ENCODE measurements at places on chromosomes 11 and 22.
A peak's percentile ranks its signal among the peaks of the same experiment; 100 is the strongest.

DNA sequence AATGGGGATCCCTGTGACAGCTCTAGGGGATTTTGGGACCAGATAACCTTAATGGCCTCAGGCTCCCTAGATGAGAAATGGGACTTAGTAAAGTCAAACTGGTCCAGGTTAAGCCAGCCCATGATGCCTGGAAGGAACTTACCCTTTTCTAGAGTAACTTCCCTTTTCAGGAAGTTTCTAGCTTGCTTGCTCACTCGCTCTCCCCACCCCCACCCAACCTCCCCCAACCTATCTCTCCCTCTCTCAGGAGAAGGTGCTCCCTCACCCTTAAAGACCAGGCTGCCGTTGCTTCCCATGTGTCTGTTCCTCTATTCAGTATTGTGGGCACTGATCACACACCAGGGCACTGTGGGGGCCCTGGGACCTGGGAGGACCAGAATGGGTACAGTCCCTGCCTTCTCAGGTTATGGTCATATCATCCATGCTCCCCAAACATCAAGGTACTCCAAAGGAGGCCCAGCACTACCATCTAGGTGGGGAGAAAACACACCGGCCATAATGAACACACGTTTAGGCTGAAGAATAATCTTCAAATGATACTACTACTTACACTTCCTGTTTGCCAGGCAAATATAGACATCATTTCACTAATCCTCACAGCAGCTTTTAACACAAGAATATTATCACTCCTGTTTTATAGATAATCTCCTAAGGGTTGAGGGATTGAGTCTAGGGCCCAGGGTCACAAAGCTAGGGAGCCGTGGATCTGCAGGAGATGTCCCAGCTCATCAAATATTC, 18.2 kb downstream of the KCNQ1OT1 start:
- DNase-seq = no peak

- peak; percentile 51 for DNase-seq
Observed at GRCh38 chr11:119729951-119730613, 1.1 kb upstream of the NECTIN1 start.

DNA sequence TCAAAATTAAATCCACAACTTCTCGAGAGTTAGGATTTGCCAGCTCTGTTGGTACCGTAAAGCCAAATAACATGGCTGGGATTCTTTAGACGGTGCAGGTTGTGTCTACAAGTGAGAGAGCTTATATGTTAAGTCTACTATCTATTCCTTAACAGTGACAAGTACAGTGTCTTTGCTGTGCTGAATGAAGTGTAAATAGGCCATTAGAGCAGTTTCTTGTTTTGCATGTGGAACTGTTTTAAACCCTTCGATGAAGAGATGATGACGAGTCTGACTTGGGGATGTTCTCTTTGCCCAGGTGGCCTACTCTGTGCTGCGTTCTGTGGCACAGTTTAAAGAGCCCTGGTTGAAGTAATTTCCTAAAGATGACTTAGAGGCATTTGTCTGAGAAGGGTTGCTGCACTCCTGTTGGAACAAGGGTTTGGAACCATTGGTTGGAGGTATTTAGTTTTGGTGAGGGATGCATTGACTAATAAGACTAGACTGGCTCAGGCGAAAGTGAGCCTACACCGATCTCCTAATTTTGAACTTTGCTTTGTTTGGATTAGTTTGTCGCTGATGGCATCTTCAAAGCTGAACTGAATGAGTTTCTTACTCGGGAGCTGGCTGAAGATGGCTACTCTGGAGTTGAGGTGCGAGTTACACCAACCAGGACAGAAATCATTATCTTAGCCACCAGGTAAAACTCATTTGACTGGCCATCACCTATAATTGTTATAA, 988 bp downstream of the RPS3 start:
- no peak for DNase-seq

DNA sequence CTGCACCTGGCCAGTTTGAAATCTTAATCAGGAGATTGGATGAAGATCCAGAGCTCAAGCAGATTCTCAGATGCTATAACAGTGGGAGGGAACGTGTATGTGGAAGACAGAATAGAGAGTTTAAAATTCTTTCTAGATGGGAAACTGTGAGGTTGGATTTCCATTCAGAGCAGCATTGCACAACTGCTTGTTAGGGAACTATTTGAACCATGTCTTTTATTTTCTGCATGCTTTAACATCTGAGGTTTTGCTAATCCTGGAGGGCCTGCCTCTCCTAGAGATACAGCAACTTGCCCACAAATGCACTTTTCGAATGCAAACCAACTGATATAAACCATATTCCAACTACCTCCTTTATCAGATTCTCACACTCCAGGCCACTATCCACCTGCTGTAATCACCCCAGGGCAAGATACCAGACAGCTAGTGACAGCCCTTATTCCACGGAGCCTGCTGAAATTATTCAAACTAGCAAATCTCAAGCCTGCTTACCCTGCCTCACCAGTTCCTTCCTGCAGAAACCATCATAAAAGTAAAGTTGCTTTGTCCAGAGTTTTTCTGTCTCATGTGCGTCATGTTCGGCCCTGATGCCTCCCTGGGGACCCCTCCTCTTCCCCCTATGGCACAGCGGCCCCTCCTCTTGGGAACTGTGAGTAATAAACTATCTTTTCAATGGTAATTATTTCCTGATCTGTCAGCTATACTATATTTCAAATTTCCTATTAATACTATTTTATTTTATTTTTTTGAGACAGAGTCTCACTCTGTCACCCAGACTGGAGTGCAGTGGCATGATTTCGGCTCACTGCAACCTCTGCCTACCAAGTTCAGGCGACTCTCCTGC, 18.4 kb upstream of the SEC14L4 start:
- no peak for DNase-seq

DNA sequence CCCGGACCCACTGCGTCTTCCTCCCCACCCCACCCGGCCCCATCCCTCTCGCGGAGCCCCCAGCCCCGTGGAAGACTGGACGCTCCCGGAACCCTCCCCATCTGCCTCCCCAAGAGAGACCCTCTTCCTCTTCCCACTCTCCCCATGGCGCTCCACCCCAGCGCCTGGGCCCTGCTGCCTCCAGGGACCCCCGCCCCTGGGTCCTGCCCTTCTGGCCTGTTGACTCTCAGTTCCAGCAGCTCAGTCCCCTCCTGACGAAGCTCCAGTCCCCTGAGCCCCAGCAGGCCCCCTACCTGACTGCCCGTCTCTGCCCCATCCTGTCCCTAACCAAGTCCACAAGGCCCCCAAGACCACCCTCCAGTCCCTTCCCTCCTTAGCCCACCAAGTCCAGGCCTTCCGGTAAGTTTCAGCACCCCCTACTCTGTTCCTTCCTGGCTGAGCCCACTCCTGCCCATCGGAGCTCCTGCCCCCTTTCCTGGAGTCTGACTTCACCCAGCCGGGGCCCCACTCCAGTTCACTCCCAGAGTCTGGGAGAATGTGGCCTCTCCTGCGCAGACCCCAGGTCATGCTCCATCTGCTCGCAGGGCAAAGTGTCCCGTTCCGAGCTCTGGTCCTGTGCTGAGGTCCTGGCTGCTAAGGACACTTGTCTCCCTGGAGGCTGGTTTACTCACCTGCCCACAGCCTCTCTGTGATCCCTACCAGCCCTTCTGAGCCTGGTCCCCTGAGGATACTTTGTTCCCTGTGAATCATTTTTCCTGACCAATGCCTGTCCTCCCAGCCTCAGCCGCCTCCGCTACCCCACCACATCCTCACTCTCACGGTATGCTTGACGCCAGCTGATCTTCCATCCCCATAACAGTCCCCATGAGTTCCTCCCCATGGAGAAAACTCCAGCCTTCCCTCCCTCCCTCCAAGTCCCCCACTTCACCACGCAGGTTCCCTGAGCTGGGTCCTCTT, 722 bp downstream of the IFITM10 start:
- DNase-seq = peak; percentile 41

- DNase-seq = no peak
Observed at GRCh38 chr11:111306321-111306720, 8.0 kb downstream of the POU2AF3 start.

DNA sequence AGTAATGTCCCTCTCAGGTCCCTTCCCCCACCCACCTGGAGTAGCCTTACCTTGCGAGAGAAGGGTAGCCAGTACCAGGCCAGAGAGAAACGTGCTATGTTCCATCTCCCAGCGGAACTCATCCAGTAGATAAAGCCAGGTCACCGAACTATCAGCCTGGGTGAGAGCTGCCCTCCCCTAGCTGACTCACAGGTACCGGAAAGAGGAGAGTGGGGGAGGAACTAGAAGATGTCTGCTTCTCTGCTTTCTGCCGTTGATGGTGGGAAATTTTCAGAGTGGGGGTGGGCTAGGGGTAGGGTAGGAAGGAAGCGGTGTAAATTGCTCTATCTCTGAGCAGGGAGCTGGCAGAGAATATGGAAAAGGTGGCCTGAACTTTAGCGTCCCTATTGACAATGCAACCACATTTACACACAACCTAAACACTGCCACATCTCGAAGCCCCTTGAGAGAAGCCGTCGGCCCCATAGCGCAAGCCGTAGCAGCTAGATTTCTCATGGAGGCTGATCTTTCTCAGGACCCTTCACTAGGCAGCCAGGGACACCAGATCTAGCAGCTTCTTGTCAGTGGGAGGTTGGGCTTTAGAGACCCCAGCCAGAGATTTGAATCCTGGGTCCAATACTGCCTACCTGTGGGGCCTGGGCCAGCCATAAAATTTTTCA, at the start of gene CD3D:
TSS of gene CD3D (minus strand) at position 203 of the 659 bp plus-strand sequence. CDS start at position 105, 98 bp downstream.
- no peak for DNase-seq

GRCh38 chr11:24755260-24755839, 258.5 kb downstream of the LUZP2 start:
- no peak for DNase-seq

DNA sequence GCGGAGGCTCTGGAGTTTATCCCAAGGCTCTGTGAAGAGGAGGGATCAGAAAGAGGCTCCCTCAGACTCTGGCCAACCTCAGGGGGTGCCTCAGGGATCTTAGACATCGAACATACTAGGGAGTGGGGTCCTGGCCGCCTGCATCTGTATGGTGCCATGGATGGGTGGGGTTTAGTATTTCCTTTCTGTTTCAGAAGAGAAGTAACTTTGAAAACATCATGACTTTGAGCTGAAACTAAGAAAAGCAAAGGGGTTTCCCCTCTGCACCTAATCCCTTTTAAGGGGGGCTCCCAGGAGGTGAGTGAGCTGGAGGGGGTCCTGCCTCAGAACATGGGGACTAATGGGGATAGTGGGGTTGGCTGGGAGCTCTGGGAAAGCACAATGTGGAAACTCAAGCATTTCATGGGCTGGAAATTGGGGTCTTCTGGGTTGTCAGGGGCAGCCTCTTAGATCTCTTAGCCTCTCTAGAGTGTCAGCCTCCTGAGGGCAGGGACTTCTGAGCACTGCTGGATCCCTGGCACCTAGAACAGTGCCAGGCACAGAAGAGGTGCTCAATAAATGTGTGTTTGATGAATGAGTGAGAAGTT, 11.8 kb upstream of the SSTR3 start:
- DNase-seq = no peak

DNA sequence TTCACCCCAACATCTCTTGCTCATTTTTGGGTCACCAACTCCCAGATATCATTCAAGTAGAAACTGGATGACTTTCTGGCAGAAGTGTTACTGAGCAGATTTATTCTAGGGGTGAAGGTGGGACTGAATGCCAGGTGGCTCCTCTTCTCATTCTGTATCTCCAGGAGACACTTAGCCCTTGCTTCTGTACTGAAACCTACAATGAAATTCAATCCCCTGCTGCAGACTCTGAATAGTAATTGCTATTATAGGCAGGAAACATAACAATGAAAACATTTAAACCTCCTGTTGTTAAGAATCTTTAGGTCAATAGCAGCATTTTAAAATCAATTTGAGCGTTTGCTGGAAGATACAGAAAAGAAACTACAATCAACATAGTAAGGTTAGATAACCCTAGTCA, 879.4 kb upstream of the TENM4 start:
- no peak for DNase-seq

GRCh38 chr11:117838901-117839300, 14.4 kb upstream of the FXYD2 start:
- no peak for DNase-seq

DNA sequence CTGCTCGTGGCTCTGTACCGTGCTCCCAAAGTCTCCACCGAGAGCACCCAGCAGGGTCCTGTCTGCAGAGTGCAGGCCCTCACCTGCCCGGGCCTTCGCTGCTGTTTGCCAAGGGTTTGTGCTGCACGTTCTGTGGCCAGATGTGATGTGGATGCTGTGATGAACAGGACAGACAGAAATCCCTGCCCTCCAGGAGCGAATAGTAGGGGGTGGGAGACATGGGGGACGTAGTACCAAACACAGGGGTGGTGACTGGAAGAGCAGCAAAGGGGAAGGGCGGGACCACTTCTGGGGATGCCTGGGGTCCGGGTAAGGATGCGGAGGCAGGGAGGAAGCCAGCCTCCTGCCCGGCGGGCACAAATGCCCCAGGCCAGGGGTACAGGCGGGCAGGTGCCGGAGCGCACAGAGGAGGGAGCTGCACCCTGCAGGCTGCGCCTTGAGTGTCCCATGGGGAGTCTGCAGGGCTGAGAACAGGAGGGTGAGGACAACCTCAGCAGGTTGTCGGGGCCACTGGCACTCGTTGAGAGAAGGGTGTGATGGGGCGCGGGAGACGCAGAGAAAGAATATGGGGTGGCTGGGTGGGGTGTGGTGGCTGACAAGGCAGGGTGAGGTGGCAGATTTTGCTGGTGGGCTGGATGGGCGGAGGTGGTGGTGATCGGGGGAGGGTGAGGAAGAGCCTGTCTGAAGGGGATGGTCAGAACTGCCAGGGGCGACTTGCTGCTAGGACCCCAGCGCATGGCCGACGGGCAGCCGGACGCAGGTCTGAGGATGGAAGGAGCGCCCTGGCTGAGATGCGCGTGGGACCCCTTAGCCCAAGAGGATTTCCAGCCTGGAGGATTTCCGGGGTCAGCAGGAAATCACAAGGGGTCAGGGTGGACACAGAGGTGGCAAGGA, 16.3 kb upstream of the CTSD start:
- no peak for DNase-seq

- DNase-seq = no peak
Observed at GRCh38 chr11:131195661-131196517, 174.5 kb upstream of the NTM start.

- peak; percentile 77 for DNase-seq
Observed at GRCh38 chr22:20807315-20807752, 33.4 kb downstream of the SERPIND1 start.

DNA sequence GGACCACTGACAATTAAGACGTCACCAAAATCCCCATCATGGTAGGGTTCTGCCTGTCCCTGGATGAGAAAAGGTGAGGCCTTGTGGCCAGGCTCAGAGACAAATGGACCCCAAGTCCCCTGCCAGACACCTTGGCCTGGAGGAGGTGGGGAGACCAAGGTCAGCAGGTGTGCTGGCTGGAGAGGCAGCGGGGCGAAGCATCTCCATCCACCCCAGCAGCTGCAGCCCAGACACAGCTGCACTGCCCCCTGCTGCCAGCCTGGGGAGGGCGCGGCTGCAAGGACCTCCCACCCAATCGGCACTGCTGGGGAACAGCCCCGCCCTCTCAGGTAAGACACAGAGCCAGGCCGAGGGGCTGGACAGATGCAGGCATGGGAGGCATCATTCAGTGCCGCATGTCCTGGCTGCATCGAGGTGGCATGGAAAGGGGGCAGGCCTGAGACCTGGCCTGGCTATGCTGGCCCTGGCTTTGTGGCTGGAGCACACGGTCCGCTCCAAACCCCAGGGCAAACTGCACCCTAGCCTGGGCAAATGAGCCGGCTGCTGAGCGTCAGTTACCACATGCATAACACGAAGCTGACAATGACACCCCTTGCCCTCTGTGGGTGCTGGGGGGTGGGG, 12.2 kb upstream of the MFNG start:
- DNase-seq = no peak
